ENCODE measurements at places on chromosomes 16 and 17.
A peak's percentile ranks its signal among the peaks of the same experiment; 100 is the strongest.

DNA sequence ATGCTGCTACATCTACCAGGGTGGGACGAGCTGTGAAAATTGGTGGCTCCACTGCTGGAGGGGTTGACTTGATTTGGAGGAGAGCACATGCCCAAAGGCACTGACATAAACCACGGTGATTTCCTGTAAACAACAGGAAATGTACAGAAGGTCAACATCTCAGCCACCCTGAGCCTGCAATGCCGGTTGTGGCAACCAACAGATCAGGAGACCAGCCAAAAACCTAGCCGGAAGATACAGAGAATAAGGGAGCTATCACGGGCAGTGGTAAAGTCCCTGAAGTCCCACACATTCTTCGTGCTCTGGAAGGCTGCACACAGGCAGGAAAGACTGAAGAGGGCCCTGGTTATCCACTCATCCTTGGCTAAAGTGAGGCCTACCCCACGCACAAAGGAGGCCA, 56.2 kb downstream of the ADCY9 start:
- DNase-seq, result no peak

- no peak for DNase-seq
These were observed 6.3 kb downstream of the LMF1 start for GRCh38 chr16:964356-965035.

GRCh38 chr16:51243936-51244436, 92.9 kb upstream of the SALL1 start:
- no peak for DNase-seq

DNA sequence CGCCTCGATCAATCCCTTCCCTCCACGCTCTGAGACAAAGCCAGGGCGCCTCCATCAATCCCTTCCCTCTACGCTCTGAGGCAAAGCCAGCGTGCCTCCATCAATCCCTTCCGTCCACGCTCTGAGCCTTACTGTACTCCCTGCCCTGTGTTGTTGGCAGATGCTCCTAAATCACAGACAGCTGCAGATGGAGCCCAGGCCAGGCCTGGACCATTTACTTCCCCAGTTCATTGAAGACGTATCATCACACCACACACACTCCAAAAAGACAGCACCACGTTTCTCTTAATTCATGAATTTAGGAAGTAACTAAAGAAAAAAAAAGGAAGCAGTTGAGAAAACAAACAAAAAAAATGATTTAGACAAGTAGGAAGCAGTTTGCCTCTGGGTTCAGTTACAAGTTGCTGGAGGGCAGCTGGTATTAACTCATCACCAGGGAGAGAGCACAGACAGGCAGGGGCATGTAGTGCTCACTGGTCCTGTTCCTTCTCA, 7.4 kb upstream of the CD300LD start:
- DNase-seq, result peak; percentile 24

- no peak for DNase-seq
These were observed 45.8 kb downstream of the TEX2 start for GRCh38 chr17:64217249-64217691.

- DNase-seq, result no peak
These were observed 1002.9 kb downstream of the KCNJ18 start for GRCh38 chr17:22695228-22695619.

DNA sequence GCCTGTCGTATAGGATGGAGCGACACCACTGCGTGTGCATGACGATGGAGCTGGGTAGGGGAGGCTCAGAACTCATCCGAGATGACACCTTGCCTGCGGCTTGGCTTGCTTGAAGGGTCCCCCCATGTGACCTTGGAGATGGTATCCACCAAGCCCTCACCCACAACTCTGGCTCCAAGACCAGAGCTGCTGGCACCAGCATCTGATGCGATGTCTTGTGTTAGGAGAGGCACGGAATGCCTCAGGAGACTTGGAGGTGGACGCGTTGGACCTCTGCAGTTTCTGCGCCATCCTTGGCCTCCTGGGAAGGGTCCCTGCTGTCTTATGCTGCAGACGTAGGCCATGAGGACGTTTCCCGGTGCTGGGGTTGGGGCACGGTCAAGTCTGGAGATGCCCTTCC, 7.8 kb downstream of the CRAMP1 start:
- no peak for DNase-seq

DNA sequence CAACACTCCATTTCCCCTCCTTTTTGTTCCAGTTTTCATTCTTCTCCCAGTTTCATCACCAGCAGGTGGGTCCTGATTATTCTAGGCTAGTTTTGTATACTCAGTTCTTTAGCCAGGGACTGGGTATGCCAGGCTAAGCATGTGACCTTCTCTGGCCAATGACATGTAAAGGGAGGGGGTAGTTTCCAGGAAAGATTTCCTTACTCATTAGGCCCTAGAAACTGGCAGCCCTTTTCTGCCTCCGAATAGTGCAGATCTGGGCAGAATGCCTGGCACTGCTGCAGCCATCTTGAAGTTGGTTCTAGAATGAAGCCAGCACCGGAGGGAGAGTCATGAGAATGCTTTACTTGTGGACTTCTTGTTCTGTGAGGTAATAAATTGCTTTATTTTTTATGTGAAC, 126.9 kb upstream of the AXIN2 start:
- DNase-seq, result no peak

DNA sequence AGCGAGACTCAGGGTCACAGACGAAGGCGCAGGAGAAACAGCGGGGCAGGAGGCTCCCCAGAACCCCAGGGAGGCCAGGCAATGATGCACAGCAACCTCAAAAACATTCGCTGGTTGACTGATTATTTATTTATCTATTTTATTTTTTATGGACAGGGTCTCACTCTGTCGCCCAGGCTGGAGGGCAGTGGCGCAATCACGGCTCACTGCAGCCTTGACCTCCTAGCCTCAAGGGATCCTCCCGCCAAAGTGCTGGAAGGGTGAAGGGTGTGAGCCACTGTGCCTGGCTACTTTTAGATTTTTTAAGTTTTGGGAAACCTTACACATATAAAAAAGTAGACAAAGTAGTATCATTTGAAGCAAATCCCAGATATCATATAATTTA, 83.5 kb downstream of the ZNF778 start:
- DNase-seq, result no peak

- no peak for DNase-seq
These were observed 11.7 kb downstream of the COL1A1 start for GRCh38 chr17:50189550-50190292.

GRCh38 chr17:16975744-16976625, 4.1 kb upstream of the TNFRSF13B start:
- no peak for DNase-seq

- no peak for DNase-seq
These were observed 56.6 kb upstream of the BCAR1 start for GRCh38 chr16:75308011-75308410.

DNA sequence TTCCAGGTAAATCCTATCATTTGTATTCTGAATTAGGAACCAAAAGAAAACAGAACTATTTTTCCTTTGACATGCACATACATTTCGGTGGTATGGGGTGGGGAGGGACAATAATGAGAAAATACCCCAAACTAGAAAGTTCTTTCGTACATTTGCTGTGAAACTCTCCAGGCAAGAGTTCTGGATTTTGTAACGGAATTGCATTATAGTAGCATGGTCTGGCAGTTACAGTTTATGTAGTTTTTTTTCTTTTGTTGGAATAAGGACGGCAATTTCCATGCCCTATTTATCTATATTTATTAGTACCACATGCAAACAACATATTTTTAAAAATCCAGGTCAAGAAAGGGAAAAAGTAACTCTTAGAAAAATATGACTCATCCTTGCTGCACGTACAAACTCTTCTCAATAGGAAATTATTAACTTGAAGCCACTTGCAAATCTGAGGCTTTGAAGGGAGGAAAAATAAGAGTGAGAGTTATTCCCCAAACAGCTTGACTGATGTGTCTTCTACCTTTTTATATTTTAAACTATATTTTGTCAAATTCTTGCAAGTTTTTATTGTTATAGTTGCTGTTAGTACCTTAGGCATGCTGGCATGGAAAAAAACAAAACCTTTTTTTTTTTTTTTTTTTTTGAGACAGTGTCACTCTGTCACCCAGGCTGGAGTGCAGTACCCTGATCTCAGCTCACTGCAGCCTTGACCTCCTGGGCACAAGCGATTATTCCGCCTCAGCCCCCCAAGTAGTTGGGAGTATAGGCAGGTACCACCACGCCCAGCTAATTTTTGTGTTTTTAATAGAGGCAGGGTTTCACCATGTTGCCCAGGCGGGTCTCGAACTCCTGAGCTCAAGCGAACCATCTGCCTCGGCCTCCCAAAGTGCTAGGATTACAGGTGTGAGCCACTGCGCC, 69.3 kb downstream of the WWP2 start:
- no peak for DNase-seq

GRCh38 chr17:12739500-12739899, 49.8 kb upstream of the ARHGAP44 start:
- DNase-seq, result no peak

- no peak for DNase-seq
These were observed 9.5 kb downstream of the ARHGAP17 start for GRCh38 chr16:25005445-25006306.

GRCh38 chr17:38613981-38614779, 8.4 kb upstream of the SRCIN1 start:
- DNase-seq, result no peak

- peak; percentile 1 for DNase-seq
These were observed 333.6 kb upstream of the TBX2 start for GRCh38 chr17:61066062-61066461.

- no peak for DNase-seq
These were observed 1.1 kb downstream of the DNASE1 start for GRCh38 chr16:3655396-3656159.

- DNase-seq, result no peak
These were observed 10.0 kb upstream of the CISD3 start for GRCh38 chr17:38719943-38720641.

- no peak for DNase-seq
These were observed 36.3 kb downstream of the POLR3E start for GRCh38 chr16:22333457-22333994.

DNA sequence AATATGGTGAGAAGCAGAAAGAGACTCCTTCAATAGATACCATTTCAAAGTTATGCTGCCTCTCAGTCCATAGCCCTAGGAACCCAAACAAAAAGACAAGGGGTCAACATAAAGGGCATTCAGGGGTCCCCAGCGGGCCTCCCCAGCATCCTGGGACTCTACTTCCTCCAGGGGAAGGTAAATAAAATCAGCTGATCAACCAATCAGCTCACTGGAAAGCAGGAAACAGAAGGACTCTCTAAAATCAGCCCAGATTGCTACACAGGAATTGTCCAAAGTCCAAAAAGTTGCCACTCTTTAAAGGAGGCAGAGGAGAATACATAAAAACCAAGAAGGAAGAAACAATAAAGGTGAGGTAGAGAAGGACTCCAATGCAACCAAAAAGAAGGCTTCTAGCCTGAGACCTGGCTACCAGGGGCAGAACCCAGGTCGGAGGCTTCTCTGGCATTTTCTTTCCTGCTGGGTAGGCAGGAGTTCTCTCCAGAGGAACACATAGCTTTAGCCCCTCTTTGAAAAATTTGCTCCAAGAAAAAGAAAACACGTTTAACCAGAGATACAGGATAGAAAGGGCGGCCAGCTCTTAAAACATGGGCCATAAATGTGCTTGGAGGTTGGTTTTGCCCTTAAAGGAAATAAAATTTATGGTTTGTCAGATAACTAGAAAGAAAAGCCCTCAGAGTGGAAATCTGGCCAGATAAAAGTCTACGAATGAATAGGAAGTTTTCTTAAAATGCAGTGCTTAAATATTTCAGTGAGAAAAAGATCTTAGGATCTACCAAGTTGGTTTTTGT, 404.6 kb downstream of the SOX9 start:
- DNase-seq, result no peak

- no peak for DNase-seq
These were observed 9.5 kb downstream of the PYCARD start for GRCh38 chr16:31192856-31193642.

- no peak for DNase-seq
These were observed 37.6 kb downstream of the NOS2 start for GRCh38 chr17:27762527-27763305.

DNA sequence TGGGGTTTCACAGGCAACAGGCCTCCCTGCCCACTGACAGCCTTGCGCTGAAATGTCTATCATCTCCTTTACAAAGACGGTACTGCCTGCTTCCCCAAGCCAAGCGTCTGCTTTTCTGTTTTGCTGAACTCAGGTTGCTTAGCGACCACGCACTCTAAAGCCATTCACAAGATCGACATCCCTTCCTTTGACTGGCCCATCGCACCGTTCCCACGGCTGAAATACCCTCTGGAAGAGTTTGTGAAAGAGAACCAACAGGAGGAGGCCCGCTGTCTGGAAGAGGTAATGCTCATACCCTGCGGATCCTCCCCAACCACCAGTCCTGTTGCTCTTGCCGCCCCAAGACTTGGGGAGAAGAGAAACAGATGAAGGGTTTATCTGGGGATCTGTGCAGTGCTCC, 28.7 kb downstream of the TMEM186 start:
- peak; percentile 45 for DNase-seq

DNA sequence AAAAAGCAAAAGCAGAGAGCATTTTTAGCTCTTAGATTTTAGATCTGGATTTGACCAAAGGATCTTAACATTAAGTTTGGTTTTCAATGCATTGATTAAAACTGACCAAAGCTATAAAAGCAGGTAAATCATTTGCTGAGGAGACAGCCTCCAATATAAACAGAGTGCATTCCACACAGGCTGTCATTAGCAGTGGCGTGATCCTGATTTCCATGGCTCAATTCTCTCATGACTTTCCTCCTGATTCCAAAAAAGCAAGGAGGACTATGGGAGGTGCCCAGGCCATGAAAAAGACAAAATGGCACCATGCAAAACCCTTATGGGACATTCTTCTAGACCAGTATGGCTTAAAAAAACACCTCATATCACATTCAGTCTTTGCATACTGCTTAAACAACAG, 53.5 kb downstream of the PARN start:
- no peak for DNase-seq

GRCh38 chr17:70251706-70252105, 82.4 kb downstream of the KCNJ2 start:
- no peak for DNase-seq

- DNase-seq, result no peak
These were observed 47.5 kb downstream of the GDPD1 start for GRCh38 chr17:59267776-59268175.

DNA sequence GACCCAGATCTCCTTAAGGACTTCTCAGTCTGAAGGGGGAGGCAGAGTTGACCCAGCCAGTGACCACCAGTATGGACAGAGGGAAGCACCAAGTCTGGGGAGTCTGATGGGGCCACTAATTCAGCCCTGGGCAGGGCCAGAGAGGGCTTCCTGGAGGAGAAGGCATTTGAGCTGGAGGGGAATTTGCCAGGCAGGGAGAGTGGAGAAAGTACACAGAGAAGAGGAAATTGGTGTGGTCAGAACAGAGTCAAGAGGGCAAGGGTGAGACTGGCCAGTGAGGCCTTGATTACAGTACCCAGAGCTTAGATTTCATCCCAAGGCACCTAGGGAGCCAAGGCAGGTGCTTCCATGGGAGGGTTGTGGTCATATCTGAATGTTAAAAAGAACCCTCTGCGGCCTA, 36.3 kb downstream of the MYO15A start:
- no peak for DNase-seq

GRCh38 chr16:29312835-29313558, 93.5 kb downstream of the NPIPB11 start:
- peak; percentile 48 for DNase-seq

GRCh38 chr16:69934044-69934443, 17.1 kb upstream of the CLEC18A start:
- DNase-seq, result no peak

DNA sequence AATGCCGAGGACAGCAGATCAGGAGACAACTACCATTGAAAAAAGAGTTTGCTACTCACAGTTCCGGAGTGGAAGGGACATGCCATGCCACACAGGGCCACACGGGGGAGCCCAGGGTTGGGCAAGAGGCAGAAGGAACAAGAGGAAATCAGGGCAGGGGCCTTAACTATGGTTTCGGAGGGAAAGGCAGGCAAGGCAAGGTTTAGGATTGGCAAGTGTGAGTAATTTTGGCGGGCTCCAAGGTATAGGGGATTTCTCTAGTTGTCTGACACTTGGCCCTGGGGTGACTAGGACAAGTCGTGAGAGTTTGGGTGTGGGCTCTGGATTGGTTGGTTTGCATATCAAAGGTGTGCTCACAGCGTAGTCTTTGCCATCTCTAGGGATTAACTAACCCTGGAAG, 27.0 kb upstream of the NTN1 start:
- no peak for DNase-seq

All from spinal cord (tissue), 10 donors.